Stimulated activated effector memory CD8-positive, alpha-beta T cell treated with anti-CD3 and anti-CD28 coated beads, Interleukin-12 subunit alpha, Interleukin-12 subunit beta, amount 100 ng/mL, for 72 hours (primary cell): ENCODE measurements at places on chromosomes 1 and 21.

DNA sequence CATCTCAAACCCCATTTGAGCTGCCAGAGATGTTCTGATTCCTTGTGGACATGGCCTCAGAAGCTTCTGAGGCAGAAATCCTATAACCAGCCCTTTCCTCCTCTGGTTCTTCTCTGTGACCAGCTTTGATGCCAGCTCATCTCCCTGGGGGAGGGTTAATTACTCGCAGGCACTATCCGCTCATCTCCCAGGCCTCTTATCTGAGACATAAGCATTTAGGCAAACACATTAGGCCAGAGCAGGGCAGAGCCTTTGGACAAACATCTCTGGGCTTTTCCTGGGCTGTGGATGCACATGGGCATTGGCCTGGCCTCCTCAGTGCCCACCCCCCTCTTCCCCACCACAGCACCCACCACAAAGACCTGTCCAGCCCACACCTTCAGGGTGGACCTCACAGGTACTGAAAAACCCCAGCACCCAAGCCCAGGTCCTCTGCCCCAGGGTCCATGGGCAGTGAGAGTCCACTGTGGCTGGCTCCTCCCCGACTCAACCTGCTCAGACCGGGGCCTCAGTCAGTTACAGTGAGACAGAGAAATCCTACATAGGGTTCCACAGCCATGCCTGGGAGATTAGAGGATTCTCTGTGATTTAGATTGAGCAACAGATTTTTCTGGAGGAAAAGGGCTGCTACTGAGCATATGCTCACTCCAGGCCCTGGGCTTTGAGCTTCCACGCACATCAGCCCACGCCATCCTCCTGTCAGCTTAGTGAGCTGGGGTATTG lies 26.9 kb downstream of the IGSF21 start:
- DNase-seq = no peak

GRCh38 chr21:25790878-25791204 lies 56.1 kb downstream of the GABPA start:
- no peak for DNase-seq

DNA sequence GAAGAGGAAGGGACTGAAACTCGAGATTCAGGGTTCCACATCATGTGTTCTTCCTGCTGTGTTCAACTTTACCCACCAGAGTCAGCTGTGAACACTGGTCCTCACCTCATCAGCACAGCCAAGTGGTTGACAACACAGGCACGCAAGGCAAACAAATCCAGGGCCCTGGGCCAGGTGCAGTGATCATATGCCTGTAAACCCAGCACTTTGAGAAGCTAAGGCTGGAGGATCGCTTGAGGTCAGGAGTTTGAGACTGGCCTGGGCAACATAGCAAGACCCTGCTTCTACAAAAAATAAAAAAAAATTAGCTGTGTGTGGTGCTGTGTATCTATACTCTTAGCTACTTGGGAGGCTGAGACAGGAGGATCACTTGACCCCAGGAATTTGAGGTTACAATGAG lies 8.4 kb upstream of the XKR8 start:
- no peak for DNase-seq

DNA sequence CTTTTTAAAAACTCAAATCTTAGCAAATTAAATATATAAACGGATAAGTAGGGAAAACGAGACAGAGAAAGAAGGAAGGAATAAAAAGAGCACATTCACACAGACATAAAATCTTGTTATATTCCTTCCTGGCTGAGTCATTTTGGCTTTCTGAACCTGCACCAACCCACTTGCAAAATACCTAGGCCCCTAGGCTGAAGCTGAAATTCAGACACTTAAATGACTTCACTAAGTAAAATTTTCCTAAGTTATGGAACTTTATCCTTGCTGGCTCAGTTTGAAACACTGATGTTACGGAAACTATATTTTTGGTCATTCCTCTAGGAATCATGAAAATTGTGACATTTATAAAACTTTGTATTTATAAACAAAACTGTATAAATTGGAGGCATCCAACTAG lies 462.8 kb upstream of the NFIA start:
- DNase-seq = no peak

GRCh38 chr1:94949681-94950661 lies 23.1 kb upstream of the CNN3 start:
- no peak for DNase-seq

DNA sequence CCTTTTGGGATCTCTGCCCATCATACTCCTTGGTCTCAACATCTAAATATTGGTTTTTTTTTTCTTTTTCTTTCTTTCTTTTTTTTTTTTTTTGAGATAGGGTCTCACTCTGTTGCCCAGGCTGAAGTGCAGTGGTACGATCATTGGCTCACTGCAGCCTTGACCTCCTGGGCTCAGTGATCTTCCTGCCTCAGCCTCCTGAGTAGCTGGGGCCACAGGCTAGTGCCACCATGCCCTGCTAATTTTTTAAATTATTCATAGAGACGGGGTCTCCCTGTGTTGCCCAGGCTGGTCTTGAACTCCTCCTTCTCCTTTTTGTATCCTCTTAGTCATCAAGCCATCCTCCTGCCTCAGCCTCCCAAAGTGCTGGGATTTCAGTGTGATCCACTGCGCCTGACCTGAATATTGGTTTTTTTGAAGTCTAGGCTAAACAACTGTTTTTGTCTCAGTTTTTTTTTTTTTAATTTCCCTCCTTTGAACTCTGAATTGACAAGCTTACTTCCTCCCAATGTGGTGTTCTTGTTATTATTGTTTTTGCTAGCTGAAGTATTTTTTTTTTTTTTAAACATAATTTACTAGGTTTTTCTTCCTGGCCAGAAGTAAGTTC lies 30.9 kb downstream of the MAPKAPK2 start:
- no peak for DNase-seq

DNA sequence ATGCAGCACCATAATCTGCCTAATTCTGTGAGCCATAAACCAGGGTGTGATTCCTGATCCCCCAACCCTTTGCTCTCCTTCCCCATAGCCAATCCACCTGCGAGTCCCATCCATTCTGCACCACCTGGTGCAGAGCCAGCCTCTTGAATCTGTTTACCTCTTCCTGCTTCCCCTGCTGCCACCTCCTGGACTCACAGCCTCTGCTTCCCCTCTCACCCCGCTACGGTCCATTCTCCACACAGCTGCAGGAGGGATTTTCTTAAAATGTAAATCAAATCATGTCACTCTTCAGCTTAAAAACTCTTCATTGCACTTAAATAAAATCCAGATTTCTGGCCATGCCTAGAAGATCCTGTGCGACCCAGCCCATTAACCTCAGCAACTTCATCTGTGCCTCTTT lies 186.7 kb downstream of the FOXD2 start:
- no peak for DNase-seq

GRCh38 chr1:155882235-155882634 lies 22.9 kb downstream of the SYT11 start:
- DNase-seq = no peak

GRCh38 chr1:172390683-172391551 lies 29.6 kb upstream of the C1orf105 start:
- DNase-seq = no peak

- DNase-seq = no peak
Measured at GRCh38 chr1:112744009-112744578, 29.0 kb upstream of the PPM1J start.

GRCh38 chr1:109649491-109649914 lies 6.4 kb upstream of the GSTM4 start:
- peak; percentile 40 for DNase-seq

DNA sequence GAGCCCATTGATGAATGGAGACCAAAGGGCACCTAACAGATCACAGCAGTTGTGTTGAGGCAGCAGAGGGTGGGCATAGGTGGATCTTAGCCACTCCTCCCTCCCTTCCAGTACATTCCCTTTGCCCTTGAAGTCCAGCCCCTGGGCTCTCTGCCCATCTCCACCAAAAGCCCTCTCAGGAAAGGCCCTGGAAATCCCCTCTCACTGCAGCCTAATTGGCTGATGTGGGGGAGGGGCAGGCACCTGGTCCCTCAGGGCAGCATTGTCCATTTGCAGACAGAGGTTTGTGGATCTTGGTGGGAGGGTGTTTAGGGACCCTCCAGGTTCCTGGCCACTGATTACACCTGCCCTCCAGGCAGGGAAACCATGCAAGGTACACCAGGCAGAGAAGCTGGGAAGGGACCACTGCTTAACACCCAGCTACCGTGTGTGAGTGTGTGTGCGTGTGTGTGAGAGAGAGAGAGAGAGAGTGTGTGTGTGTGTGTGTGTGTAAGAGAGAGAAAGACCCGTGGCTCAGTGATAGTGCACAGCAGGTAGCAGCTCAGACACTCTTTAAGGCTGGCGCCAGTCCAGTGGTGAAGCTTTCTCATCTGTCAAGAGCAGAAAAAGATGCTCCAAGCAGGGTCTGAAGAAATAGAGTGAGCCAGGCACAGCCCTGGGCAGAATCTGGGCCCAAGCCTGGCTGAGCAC lies 71.1 kb downstream of the MATN1 start:
- no peak for DNase-seq

- DNase-seq = no peak
Measured at GRCh38 chr1:82161700-82162141, 361.0 kb downstream of the ADGRL2 start.

GRCh38 chr1:175277783-175278733 lies 85.5 kb upstream of the KIAA0040 start:
- no peak for DNase-seq

GRCh38 chr1:89631816-89632656 lies 884 bp upstream of the LRRC8C start:
- DNase-seq = no peak

GRCh38 chr1:153624965-153625611 lies 2.2 kb downstream of the S100A13 start:
- DNase-seq = no peak

- no peak for DNase-seq
Measured at GRCh38 chr1:30359539-30360220, 363.7 kb downstream of the MATN1 start.

GRCh38 chr1:36133484-36133883 lies 8.5 kb upstream of the COL8A2 start:
- DNase-seq = no peak

DNA sequence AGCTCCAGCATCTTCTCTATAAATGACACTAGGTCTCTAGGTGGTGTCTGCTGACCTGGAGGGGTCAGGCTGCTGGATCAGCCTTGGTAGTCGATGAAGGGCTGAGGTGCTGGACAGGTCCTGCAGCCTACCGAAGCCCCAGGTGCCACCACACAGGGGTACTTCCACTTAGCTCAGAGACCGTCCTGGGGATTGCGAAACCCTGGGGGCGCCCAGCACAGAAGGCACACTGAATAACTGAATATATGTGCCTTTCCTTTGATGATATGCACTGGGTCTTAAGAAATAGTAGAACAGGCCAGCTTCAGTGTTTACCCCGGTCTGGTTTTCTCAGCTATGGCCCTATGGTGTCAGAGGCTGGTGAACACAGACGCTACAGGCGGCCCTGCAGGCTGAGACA lies 10.9 kb downstream of the UBE2J2 start:
- no peak for DNase-seq

DNA sequence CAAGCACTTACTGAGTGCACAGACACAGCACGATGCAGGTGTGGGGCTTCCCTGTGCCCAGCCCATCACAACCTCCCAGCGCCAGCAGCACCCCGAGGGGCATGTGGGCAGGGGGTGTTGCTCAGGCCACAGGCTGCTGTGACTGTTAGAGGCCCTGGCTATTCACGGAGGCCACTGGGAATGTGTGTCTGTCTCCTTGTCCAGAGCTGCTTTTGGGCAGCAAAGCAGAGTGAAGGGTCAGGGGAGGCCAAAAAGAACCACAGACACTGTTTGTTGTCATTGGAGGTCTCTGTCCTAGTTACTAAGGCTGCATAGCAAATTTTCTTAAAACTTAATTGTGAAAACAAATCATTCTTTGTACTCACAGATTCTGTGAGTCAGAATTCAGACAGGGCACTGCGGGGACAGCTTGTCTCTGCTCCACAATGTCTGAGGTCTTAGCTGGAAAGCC lies 49.6 kb downstream of the TNFRSF8 start:
- DNase-seq = no peak

DNA sequence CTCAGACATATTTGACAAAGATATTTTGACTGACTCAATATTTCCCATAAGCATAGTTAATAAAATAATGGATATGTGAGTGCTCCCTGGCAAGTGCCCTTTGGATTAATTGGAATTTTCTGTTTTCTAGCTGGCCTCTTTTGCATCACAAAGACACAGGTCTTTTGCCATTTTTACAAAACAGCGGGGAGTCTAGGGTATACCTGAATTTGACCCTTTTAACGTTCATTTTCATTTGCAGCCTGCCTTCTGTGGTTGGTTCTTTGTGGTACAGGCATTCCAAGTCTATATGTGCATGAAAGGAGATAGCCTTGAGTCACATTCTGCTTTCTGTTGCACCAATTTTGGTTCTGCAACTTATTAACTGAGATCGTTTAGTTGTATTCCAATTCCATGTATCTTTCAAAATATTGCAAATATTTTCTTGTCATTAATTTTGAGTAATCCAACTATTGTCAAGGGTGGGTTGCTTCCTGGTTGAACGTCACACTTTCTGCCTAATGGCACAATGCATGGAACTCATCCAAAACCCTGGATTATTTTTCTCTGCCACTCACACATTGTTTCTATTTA lies 171.7 kb downstream of the CRB1 start:
- DNase-seq = no peak
